NCI-H1417 treated with DMSO at 0.1 percent for 48 hours (cell line): ENCODE measurements at places on chromosomes 7 and 10.

- DNase-seq = no peak
These were observed 273.1 kb downstream of the XPNPEP1 start for GRCh38 chr10:109650228-109650627.

DNA sequence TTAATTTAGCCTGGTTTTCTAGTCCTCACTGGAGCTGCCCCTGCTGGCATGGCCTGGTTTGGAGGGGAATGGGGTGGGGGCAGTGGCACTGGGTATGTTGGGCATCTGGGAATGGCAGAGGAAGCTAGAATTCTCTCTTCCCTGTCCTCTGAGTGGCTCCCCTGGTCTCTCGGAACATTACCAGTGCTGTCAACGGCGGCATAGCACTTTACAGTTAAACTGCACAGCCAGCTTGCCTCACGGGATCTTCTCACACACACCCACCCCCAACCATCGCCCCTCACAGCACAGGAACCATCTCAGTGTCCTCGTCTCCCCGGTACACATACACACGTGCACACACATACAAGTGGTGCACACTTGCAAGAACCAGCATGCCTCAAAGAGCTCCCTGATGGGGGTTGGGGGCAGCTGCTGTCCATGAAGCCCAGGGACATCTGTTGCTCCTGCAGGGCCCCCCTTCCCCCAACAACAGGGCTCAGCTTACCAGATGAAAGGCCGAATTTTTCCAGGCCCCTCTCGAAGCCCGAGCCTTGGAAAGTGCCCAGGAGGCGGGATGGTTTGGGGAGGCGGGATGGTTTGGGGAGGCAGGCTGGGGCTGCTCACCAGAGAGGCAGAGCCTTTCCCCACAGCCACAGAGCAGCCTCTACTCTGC lies 41.0 kb downstream of the TSPAN15 start:
- DNase-seq = no peak

GRCh38 chr7:33831389-33832141 lies 73.8 kb upstream of the BMPER start:
- no peak for DNase-seq

- DNase-seq = no peak
These were observed 2.5 kb downstream of the TRIM8 start for GRCh38 chr10:102646610-102647442.

GRCh38 chr10:13528123-13528874 lies 515 bp downstream of the BEND7 start:
- DNase-seq = no peak

GRCh38 chr7:77867537-77867865 lies 68.9 kb downstream of the PHTF2 start:
- DNase-seq = no peak

- DNase-seq = no peak
These were observed 29.2 kb downstream of the TRRAP start for GRCh38 chr7:98907570-98907969.

DNA sequence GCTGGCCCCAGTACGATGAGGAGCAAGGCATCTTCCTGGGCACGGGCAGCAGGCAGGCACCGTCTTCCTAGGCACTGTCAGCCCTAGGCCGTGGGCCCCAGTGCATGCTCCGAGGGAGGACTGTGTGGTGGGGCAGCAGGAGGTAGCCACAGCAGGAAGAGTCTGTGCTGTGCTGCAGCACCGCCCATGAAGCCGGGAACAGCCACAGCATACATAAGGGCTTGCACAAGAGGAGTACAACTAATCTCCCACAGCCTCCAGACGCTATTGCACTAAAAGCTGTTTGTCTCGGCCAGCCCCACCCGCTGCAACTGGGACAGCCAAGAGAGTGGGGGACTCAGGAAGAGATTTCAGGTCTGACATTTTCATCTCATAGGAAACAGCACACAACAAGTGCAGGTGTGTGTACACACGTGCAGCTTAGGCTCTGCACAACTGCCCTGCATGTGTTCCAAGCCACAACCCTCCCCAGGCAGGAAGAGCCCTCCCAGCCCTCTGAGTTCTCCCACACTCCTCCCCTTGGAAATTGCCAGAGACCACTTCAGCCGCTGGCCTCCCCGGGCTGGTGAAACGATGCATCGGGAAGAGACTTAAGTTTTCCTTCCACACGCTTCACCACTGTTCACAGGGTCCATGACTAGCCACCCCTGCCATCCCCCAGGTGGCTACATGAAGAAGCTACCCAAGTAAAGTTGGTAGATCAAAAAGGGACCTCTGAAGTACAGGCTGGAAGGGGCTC lies 88.1 kb upstream of the DDC start:
- no peak for DNase-seq

GRCh38 chr7:31950091-31950755 lies 120.0 kb downstream of the PDE1C start:
- no peak for DNase-seq

- no peak for DNase-seq
These were observed 16.2 kb downstream of the ARHGAP21 start for GRCh38 chr10:24707445-24707844.
